ENCODE measurements at places on chromosomes 16 and 17.

DNA sequence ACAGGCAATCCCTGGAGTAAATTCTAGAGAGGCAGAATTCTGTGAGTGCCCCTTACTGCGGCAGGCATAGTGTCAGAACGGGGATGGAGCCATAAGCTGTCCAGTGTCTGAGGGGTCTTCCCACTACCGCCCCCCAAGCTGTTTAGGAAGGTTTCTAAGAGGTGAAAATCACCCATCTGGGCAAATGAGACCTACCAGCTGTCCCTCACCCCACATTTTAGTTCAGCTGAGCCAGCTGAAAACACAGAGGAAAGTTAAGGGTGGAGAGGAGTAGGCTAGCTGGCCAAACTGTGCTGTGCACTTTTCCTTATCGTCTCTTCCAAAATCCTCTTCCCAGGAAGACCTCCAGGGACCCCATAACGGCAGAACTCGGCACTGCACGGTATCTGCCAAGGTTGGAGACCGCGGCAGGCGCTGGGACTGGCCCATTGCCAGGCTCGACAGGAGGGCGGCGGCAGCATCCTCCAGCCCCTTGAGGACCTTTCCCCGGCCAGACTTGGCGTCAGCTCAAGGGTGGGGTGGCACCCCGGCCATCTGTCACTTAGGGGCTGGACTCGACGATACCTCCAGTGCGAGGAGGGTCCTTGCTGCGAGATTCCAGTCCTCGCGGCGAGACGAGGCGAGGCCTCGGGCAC, 955 bp downstream of the ACLY start:
- peak; percentile 19 for DNase-seq

DNA sequence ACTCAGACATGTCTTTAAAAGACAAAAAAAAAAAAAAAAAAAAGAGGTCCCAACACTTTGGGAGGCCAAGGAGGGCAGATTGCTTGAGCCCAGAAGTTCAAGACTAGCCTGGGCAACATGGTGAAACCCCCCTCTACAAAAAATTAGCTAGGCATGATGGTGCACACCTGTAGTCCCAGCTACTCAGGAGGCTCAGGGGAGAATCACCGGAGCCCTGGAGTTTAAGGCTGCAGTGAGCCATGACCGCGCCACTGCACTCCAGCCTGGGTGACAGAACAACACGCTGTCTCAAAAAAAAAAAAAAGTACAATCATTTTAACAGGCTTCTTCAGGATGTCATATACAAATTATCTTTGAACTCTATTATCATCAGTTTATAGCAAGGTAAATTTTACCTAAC, 22.0 kb downstream of the C16orf87 start:
- no peak for DNase-seq

GRCh38 chr16:49312389-49312985, 30.8 kb upstream of the CBLN1 start:
- no peak for DNase-seq

DNA sequence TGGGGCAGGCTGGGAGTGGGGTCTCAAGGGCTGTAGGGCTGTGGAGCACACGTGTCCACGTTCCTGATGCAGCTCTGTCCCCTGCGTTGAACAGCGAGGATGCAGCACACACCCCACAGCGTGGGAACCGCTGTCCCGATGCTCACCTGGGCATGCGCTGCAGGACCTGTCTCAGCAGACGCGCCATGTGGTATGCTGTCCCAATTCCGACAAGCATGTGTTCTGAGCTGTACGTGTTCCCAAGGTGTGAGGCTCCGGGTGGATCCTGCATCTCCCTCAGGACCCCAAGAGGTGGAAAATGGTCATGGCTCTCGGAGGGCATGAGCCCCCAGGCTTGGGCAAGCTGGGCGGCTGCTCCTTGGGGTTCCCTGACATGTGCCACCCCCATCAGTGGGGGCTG, 34.2 kb downstream of the ENGASE start:
- DNase-seq = no peak

DNA sequence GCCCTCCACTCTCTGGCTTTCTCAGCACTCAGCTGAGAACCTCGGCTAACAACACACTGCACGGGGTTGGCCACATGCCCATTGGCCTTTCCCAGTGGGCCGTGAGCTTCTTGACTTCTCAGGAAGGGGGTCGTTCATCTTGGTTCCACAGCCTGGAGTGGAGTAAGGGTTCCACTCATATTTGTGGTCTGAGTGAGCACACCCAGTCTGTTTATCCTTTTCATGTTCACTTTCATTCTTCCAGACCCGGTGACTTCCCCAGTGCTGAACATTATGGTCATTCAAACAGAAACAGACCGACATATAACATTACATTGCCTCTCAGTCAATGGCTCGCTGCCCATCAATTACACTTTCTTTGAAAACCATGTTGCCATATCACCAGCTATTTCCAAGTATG, 8.2 kb downstream of the MILR1 start:
- no peak for DNase-seq

GRCh38 chr16:73319737-73320136, 271.8 kb upstream of the ZFHX3 start:
- no peak for DNase-seq

DNA sequence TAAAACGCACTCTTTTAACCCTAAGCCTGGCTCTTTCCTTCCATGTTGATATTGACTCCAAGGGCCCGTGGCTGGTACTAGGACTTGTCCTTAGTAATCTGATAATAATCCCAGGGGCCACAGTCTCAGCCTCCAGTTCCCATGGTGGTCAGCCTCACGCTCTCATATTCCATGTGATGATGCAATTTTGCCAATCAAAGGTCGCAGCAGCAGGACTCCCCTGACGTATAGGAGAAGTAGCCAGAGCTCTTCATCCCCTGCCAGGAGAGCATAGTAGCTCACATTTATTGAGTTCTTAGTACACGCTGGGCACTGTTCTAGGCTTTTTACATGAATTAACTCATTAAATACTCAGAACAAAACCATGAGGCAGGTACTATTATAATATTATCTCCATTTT, 42.4 kb downstream of the CD300LF start:
- DNase-seq = no peak

DNA sequence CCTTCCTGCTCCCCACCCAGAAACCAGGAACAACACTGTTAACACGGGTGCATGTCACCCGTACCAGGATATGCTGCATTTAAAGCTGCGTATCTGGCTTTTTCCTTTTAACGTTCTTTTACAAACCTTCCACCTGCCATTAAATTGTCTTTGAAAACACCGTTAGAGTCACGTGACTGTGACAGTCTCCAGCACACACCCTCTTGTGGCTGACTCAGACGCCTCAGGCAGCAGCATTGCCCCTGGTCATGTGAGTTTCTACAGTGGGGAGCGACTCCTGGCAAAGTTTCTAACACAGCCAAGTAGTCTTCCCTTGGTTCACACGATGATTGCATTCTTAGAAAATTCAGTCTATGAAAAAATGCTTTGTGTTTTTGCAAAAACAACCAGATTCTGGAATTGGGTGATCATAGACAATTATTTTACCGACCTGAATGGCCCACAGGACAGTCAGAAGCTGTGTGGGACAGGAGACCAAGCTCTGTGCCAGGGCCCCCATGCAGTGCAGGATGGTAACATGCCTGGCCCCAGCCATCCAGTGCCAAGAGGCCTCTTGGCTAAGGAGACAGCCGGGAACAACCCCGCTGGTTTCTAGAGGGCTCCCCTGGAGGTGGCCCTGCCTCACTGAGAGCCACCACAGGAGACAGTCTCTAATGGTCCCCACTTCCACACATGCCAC, 199.1 kb downstream of the KATNIP start:
- no peak for DNase-seq

DNA sequence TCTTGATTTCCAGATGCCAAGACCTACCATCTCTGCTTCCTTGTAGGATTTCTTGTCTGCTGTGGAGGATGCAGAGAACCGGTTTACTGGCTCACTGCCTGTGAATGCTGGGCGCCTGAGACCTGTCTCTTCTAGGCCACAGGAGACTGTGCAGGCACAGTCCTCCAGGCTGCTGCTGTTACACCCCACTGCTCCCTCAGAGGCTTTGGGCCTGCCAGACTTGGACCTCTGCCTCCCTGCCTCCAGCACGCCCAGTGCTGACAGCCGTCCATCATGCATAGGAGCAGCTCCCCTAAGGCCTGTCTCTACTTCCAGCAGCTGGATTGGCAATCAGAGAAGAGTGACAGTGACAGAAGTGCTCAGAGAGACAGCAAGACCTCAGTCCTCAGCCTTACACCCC, 6.1 kb downstream of the HROB start:
- DNase-seq = no peak

GRCh38 chr16:24829153-24829552, 16.6 kb upstream of the SLC5A11 start:
- no peak for DNase-seq

DNA sequence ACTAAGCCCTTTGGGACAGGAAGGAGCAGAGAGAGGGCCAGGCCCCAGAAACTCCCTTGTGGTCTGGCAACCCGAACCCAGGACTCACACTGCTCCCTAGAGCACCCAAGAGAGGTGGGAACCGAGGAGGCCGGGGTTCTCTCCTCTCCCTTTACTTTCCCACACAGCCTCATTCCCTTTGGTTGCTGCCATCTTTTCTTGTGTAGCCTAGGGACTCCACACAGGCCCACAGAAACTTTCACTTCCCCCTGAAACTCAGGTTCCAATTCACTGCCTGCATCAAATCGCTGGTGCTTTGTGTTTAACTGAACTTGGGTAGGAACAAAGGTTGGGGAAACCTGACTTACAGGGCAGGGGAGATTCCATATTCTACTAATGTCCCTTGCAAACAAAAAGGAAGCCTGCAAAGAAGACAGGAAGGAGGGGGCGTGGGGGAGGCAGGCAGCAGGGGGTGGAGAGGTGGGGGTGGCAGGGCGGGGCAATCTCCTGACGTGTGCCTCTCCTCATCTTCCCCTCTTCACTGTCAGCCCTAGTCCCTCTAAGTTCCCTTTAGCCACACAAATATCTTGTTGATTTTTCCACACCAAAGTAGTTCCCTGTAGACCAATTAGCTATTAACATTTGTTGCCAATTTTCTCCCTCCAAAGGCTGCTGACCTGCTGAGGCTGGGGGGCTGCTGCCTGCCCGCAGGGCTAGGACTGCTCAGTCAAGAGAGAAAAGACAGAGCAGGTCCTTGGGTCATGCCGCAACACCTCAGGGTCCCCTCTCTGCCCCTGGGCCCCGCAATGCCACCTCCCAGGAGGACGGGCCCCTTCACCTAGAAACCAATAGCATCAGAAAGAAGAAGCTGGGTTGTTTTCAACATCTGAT, 8.0 kb downstream of the ST3GAL2 start:
- DNase-seq = peak; percentile 24

DNA sequence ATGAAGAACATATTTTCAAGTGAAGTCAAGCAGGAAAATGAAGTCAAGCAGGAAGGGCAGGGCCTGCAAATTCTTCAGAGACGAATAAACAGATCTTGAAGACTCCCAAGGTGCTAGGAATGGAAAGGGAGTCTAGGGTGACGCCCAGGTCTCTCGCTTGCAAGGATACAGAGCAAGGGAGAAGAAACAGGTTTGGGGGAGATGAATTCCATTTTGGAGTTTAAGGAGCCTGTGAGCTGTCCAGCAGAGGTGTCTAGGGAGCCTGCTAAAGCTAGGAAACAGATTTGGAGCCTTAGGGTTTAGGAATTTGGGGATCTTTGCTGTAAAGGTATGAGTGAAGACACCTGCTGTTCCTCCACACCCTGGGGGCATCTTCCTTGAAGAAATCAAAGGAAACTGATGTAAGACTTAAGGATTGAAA, 2.0 kb upstream of the UNKL start:
- no peak for DNase-seq

GRCh38 chr17:74296548-74296936, 22.5 kb downstream of the DNAI2 start:
- DNase-seq = peak; percentile 50

GRCh38 chr16:50928065-50928464, 186.2 kb downstream of the CYLD start:
- DNase-seq = no peak

GRCh38 chr17:35052241-35052610, 11.3 kb downstream of the RFFL start:
- DNase-seq = no peak

GRCh38 chr17:40124279-40125141, 2.7 kb downstream of the MSL1 start:
- no peak for DNase-seq
